PC-9 (cell line): ENCODE measurements at places on chromosomes 7 and 10. TPM values are rescaled to one million over a fixed set of nuclear protein-coding genes. Genes with fewer than 3 reads are reported as not detected.

OGDH gene
- total RNA-seq, result 93.6 and 135 TPM in 2 replicates

AKR1C4 gene
- total RNA-seq, result not detected in 2 replicates

- H3K27ac ChIP-seq, result peak overlapping the region; percentile 98
- peaks cover 50% of the 10 kb centered on the region for H3K4me1 ChIP-seq
- DNase-seq, result peak; percentile 69
- peak overlapping the region; percentile 61 for H3K4me3 ChIP-seq
- no peaks in the 10 kb centered on the region; the same call in 1 of the 2 replicates for H3K36me3 ChIP-seq
- no peaks in the 10 kb centered on the region for H3K27me3 ChIP-seq
Observed at GRCh38 chr10:75294518-75294865, 58.7 kb upstream of the COMTD1 start.

GRCh38 chr7:63521-64021, 128.8 kb upstream of the FAM20C start:
- no peaks in the 10 kb centered on the region for H3K27me3 ChIP-seq
- no peaks in the 10 kb centered on the region for H3K36me3 ChIP-seq
- DNase-seq, result no peak
- no peaks in the 10 kb centered on the region for H3K4me1 ChIP-seq
- H3K27ac ChIP-seq, result no peak overlapping the region
- H3K4me3 ChIP-seq, result no peak overlapping the region

DNA sequence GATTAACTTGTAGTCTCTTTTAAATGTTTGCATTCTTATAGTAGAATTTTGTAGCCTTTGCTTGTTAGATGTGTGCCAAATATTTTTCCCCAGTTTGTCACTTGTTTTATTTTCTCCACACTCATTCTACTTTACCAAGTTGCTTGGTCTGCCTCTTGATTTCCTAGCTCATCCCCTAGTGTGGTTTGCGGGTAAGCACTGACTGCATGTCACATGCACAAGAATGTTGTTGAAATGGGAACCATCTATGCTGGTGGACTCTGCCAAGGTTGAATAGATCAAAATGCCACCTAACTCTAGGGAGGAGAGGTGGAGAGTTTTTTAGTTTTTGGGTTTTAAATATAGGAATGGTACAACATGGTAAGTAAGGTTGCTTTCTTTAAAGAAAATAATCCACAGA, 47.6 kb downstream of the FZD1 start:
- no peaks in the 10 kb centered on the region for H3K4me1 ChIP-seq
- H3K27me3 ChIP-seq, result no peaks in the 10 kb centered on the region
- H3K4me3 ChIP-seq, result no peak overlapping the region
- no peaks in the 10 kb centered on the region for H3K36me3 ChIP-seq
- no peak overlapping the region for H3K27ac ChIP-seq

GRCh38 chr7:132162556-132163144, 413.6 kb downstream of the PLXNA4 start:
- no peak overlapping the region for H3K27ac ChIP-seq
- no peaks in the 10 kb centered on the region for H3K36me3 ChIP-seq
- H3K27me3 ChIP-seq, result peaks cover 100% of the 10 kb centered on the region
- DNase-seq, result no peak
